Nucleus accumbens (tissue), 56 donors: ENCODE measurements at places on chromosomes 5 and 9.

GRCh38 chr5:96776621-96777020, 31.1 kb downstream of the ERAP1 start:
- DNase-seq, result no peak

GRCh38 chr5:126814721-126815404, 37.9 kb downstream of the LMNB1 start:
- no peak for DNase-seq

DNA sequence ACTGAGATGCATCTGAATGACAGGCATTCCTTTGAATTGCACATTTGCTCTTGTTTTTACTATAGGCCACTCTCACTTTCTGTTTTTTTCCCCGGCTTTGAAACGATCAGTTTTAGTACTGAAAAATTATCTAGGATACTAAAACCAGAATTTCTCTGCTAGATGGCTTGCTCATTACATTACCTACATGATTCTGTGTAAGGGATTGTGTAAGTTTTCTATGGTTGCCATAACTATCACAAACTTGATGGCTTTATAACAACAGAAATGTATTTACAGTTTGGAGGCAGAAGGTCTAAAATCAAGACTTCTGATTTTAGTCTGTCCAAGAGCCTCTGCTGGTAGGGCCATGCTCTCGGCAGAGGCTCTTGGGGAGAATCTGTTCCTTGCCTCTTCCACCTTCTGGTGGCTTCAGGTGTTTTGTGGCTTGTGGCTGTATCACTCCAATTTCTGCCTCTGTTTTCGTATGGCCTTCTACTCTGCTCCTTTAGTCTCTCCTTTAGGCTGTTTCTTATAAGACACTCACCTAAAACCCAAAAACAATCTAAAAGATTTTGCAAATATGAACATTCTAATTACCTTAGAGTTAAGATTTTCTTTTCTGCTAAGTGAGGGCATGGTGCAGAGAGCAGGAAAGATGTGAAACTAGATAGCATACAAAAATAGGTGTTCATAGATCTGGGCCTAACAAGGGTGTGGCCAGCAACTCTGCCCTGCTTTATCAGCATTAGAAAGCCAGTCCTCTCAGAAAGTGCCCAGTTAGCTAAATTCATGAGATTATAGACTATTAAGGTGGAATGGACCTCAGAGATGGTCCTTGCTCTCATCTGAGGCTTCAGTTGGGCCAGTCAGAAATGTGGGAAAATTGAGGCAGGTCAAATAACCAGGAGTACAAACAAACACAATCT, 93.3 kb upstream of the CDKN2B start:
- no peak for DNase-seq

GRCh38 chr5:142544946-142545649, 140.8 kb downstream of the FGF1 start:
- no peak for DNase-seq

DNA sequence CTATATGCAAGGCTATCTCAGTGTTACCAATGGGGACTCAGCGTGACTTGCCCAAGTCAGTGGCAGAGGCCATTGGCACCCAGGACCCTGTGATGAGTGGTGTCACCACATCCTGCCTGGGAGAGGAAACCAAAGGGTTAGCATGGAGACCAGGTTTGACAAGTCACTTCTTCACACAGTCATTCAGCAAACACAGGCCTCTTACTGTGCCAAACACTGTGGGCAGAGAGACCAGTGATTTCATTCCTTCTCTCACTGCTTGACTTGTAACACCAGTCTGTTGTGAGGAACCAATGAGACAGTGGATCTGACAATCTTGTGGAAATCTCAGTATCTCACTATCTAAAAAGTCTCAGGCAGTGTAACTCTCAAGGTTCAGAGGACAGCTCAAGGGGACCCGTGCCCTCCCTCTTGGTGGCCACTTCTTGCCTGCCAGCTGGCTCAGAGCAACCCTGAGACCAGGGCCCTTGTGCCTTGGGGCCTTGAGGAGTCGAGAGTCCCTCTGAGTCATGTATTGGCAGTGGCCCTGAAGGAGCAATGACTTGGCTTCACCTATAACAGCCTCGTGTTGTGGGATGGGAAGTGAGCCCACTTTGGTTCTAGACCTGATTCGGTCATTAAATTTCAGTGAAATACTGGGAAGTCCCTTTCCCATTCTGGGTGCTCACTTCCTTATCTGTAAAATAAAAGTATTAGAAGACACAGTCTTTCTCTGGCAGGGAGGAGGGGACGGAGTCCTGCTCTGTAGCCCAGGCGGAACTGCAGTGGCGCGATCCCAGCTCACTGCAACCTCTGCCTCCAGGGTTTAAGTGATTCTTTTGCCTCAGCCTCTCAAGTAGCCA, 1.6 kb downstream of the FABP6 start:
- no peak for DNase-seq

GRCh38 chr9:84068872-84069271, 88.3 kb downstream of the RMI1 start:
- DNase-seq, result no peak

DNA sequence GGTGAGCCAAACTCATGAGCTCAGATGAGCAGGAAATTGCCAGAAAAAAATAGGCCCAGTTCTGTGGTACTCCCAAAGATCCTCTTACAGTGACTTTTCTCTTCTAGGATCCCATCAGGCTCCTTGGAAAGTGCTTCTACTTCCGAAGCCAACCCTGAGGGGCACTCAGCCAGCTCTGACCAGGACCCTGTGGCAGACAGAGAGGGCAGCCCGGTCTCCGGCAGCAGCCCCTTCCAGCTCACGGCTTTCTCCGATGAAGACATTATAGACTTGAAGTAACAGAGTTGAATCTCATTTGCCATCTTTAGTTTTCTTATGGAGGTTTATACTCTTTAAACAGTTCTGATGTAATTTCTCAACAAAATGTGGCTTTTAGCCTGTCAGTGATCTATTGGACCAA, 4.0 kb upstream of the SLC2A8 start:
- no peak for DNase-seq

DNA sequence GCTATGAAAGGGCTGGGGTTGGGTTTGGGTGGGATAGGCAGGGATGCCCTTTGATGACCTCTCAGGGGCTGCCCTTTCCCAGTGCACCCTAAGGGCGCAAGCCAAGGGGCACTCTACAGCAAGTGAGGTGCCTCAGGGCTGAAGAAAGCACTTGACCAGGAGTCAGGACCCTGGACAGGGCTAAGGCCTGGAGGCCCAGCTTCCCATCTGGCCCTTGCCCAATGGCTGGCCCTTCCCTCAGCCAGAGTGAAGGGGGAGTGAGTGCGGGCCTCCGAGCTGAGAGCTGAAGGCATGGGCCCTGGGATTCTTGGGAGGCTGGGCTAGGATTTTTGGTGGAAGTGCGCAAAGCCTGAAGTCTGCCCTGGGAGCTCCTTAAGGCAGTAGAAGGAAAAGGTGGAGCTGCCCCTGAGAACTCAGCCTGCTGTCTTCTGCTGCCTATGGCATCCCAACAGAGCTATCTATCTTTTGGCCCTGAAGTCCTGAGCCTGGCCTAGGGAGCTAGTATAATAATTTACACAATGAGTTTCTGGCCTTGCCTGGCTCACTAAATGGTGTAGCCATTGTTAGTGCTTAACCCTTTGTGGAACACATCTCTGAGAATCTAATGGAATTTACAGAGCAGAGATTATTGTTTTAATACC, 16.4 kb downstream of the JADE2 start:
- no peak for DNase-seq

- DNase-seq, result no peak
Measured at GRCh38 chr5:166178411-166179080, 2112.9 kb upstream of the WWC1 start.

DNA sequence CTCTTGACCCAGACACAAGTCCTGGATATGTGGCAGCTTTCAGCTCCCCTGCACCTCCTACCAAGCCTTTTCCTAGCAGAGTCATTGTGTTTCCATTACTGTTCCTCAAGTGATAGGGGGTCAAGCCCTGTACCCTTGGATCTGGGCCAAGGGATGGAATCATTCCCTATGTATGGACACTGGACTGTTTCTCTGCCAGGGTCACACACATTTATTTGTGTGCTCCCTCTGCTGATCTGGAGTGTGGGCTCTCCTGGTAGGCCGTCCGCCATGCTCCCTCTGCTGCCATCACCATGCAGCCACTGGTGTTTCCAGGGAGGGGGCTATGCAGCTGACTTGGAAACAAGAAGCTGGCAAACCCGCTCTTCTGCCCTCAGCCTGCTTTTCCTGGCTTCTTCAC, 9.5 kb downstream of the GM2A start:
- DNase-seq, result no peak
